Activated gamma-delta T cell (primary cell): ENCODE measurements at places on chromosomes 12 and 14.

- no peak for DNase-seq
These were observed 38.9 kb downstream of the PPP1R13B start for GRCh38 chr14:103808403-103809001.

DNA sequence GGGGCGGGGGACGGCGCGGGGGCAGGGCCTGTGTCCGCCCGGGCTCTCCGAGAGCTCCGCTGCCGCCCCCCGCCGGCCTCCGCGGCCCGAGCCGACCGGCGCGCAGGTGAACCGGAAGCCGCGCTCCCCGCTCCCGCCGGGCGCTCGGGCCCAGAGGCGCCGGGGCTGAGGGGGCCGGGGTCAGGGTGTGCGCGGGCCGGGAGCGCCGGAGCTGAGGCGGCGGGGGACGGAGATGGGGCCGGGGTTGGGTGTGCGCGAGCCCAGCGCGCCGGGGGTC lies 431 bp downstream of the HIP1R start:
- DNase-seq: no peak

GRCh38 chr12:29241821-29242591 lies 92.9 kb downstream of the FAR2 start:
- no peak for DNase-seq

- DNase-seq: no peak
These were observed 224.4 kb downstream of the SPTSSA start for GRCh38 chr14:34237677-34238076.

GRCh38 chr12:97200181-97200580 lies 262.4 kb upstream of the RMST start:
- DNase-seq: no peak

- DNase-seq: no peak
These were observed 2.2 kb downstream of the ENO2 start for GRCh38 chr12:6916426-6917200.

DNA sequence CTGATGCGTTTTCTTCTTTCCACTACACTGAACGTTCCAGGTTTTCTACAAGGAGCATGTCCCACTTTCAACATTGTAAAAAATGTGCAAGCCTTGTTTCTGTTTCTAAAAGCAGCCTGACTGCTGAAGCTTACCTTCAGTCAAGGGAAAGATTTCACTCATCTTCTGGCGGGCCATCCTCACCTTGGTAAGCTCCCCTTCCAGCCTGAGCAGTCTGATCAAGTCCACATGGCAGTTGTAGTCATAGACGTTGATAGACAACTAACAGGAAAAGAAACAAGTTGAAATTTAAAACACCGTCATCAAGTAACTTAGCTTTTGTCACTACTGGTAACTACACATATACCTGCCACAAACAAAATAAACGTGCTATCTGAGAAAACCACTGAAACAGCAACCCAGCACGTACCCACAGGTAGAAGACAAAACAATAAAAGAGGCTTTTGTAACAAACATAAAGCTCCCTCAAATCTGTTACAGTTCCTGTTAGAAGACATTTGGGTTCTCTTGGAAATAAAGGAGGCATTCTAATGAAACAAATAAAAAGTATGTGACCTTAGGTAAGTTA lies 11.9 kb downstream of the SART3 start:
- DNase-seq: no peak

DNA sequence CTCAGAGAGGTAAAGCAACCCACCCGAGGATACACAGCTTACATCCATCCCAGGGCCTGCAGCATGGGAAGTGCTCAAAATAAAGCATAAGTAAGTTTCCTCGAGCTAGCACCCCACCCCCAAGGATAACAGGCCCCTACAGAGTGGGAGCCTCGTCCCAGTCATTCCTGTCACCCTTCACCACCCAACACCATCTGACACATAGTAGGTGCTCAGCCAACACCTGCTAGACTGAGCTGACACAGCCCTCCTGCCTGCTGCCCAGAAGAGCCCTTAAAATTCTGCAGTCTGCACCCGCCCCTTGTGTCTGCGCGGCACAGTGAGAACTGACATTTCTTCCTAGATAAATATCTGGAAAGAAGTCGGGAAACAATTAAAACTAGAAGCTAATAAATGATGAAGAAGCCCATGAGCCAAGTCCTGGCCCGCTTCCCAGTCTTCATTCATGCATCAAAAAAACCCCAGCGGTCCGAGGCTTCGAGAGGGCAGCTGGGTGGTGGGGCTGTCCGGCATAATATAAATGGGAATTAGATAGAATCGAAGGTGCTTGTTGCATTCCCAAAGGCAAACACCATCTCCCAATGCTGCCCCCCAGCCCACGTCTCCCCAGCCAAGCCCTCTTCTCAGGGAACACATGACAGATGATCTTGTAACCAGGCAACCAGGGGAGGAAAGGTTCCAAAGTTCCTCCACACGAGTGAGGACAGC lies 76.2 kb downstream of the BCL11B start:
- no peak for DNase-seq

GRCh38 chr14:94126800-94127199 lies 2.6 kb downstream of the IFI27L2 start:
- DNase-seq: no peak

DNA sequence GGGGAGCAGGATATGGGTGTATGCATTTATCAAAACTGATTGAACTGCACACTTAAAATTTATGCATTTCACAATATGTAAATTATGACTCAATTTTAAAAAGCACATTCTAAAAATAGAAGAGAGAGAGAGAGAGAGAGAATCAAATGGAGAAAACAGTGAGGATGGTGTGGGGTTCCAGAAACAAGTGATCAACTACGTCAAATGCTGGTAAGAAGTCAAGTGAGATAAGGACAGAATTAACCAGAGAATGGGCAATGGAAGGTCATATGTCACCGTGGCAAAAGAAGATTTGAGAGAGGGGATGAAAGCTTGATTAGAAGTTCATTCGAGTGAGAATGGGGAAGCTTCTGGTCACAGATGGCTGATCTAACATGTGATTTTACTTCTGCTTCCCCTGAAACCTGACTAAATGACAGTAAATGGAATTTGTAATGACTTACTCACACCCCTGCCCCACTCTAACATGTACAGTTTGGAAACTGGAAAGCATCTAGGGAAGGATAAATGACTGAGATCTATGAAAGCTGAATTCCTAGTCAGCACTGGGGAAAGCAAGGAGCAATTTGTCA lies 276.5 kb upstream of the AMIGO2 start:
- DNase-seq: no peak

- DNase-seq: no peak
These were observed 250.5 kb downstream of the ZFP36L1 start for GRCh38 chr14:68542346-68542745.

DNA sequence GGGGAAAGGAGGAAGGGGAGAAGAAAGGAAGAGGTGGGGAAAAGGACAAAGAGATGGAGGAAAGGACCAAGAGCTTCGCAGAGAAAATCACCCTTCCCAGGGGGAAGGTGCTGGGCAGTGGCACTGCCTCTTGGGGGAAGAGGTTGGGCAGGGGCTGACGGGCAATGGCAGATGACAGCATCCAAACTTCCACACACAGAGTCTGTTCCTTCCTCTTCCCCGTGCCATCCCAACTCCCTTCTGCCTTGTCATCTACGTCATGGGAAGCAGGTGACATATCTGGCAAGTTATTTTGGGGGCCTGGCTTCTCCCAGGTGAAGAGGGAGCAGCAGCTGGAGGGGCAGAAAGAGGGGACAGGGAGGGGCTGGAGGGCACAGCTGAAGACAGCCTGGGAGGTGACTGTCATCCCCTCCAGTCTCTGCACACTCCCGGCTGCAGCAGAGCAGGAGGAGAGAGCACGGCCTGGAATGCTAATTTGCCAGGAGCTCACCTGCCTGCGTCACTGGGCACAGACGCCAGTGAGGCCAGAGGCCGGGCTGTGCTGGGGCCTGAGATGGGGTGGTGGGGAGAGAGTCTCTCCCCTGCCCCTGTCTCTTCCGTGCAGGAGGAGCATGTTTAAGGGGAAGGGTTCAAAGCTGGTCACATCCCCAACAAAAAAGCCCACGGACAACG lies 43.9 kb upstream of the IQSEC3 start:
- no peak for DNase-seq

DNA sequence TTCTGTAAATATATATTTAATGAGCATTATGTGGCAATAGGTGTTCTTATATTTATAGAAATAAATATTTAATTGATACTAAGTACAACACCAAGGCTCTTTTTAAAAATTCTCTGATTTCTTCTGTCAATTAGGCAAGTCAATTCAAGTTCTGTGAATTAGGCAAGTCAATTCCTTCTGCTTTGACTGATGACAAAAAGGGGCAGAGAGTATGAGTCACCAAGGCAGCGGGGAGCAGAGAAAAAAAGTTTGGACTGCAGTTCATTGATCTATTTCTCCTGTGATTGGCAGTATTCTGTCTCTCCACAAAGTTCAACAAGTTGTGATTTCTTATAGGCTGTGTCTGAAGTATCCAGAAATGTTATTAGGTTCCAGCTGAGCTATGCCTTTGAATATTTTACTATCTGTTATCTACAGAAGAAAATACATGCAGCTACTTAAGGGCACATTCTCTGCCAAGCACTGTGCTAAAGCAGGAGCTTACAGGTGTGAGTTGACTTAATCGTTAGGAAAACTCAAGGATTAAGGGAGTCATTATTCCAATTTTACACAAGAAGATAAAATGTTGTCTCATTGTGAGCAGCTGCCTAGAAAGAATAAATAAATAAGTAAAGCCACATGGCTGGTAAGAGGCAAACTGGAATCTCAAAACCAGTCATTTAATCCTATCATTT lies 206.4 kb upstream of the ALG10B start:
- DNase-seq: no peak

- DNase-seq: no peak
These were observed 37.5 kb downstream of the TM7SF3 start for GRCh38 chr12:26976687-26977086.

GRCh38 chr12:102917026-102917787 lies at the start of gene PAH:
Gene PAH, minus strand, starts transcription at chr12:102917244. Its CDS starts 114 bp downstream, at chr12:102917130.
- DNase-seq: no peak

DNA sequence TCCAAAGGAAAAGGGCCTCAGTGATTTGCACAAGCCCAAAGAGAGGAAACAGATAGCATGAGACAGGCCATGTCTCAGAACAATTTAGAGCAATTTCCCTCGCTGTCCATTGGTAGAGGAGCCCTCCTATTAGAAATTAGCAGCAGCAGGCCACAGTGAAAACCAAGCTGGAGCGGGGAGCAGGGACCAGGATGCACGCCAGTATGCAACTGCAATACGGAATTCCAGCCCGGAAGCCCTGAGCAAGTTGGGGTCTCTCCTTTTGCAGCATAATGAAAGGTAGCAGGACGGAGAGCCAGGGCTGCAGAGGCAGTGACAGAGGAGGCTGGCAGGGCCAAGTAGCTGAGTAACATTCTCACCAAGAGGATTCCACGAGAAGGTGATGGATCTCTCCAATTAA lies 84.9 kb upstream of the CLMN start:
- DNase-seq: no peak

DNA sequence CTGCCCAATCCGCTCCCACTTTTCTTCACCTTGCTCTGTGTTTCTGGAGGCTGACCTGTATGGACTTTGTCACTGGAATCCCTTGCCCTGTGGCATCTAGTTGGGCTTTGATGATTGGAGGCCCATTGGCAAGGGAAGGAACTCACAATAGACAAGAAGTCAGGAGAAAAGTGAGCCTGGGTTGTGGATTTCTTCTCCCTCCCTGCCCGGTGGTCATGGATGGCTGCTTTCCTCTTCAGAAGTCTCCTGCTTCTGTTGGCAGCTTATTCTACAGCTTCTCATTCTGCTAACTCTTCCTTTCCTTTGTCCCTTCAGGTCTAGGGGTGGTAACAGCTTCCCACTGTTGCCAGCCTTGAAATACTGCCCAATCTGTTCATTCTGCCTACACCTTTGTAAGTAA lies 13.9 kb upstream of the CCDC60 start:
- DNase-seq: no peak

DNA sequence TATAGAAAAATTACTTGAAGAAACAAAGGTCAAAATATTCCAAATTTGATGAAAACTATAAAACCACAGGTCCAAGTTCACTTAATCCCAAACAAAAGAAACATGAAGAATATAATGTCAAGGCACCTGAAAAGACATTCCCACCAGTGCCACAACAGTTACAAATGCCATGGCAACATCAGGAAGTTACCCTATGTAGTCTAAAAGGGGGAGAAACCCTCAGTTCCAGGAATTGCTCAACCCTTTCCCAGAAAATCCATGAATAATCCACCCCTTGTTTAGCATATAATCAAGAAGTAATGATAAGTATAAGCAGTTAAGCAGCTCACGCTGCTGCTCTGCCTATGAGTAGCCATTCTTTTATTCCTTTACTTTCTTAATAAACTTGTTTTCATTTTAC lies 3.8 kb upstream of the ACTR10 start:
- no peak for DNase-seq

- DNase-seq: no peak
These were observed 12.9 kb downstream of the PRKCH start for GRCh38 chr14:61334197-61334701.

GRCh38 chr12:72214163-72214562 lies 58.0 kb upstream of the TRHDE start:
- no peak for DNase-seq

DNA sequence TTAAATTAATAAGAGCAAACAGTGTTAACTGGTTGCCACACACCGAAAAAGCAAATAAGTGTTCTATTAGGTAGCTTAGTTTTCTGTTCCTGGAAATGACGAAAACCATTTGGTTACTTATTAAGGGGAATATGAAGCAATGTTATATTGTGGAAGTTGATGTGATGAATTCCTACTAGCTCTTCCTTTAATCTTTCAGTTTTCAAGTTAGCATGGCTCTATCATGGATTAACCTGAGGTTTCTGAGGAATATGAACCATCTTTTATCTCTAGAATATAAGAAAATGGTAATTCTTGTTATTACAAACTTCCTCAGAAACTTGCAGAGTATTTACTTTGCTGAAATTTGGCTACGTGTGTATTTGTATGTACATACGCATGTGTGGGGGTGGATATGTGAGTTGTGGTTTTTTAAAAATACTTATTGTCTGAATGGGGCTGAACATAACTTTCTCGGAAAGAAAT lies 245.7 kb downstream of the KCNC2 start:
- DNase-seq: no peak
